Esophagus squamous epithelium (tissue), 5 donors: ENCODE measurements at places on chromosomes 1 and 21.

GRCh38 chr1:72557446-72558049 lies 275.2 kb upstream of the NEGR1 start:
- no peak for DNase-seq

DNA sequence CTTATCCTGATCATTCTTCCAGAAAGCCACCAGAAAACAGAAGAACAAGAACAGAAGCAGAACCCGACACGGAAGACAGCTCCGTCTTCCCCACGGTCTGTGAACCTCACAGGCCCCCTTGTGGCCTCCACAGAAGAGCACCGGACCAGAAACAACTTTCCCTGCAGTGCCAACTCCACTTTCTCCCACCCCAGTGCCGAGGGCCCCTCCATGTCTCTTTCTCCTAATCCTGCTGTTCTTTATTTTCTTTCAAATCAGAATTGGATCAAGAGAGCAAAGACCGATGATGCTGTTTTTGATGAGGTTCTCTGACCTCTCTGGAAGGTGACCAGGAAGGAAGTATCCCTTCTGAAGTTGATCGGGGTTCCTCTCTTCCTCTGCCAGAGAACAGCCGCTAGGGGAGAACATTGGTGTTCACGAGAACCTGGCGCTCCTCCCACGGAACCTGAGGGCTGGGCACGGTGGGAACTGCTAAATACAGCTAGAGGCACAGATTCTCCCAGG lies 58.9 kb upstream of the CTTNBP2NL start:
- no peak for DNase-seq

DNA sequence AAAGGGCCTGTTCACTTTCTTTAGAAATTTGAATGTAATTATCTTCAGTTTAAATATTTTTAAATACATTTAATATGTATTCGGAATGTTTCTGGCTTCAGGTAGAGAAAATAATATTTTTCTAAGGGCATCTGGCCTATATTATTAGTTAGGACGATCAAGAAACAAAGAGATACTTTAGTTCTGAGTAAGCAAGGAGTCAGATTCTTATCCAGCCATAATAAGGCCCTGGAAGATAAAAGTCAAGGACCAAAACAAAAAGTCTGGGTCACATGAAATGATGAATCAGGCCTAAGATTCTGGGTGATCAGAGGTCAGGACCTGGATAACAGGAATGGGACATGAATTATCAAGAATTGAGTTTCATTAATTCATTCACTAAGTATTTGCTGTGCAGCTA lies 6.3 kb downstream of the PHC2 start:
- no peak for DNase-seq

DNA sequence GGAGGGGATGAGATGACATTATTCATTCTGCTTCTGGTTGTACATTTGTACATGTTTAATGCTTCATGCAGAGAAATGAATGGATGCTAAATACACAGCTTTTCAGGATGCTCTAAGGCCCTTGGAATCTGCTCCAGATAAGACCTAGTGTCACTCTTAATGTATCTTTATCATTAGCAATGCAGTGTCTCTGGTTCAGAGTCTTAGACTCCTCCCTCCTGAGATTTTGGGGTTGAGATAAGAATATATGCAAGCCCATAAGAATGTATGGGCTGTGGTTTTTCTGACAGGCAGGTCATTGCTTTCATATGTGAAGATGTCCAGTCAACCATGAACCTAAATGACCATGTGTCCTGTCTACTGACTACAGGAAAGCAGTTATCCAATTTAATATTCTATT lies 415.5 kb downstream of the RPS6KC1 start:
- no peak for DNase-seq

DNA sequence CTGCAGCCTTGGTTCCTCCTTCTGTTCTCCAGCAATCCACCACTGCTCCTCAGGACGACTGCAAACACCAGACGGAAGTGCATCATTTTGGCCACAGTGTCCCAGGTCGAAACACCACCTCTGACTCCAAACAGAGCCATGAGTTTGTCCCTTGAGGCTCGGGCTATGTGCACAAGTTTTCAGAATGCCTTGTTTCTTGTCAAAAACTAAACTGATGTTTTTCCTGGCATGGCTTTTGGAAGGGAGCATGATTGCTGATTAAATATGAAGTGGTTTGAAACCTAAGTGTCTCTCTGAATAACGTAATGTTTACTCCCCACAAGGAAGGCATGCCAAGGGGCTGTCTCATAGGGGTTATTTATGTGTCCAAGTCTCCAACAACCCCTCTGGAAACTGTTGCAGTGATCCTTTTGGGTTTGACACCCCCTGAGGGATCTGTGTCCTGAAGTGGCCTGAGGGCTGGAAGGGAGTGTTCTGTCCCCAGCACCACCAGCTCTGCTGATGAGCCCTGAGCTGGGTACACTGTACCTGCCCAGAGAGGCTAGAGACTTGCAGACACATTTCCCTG lies 132.7 kb downstream of the PLPP3 start:
- DNase-seq, result no peak

- no peak for DNase-seq
Measured at GRCh38 chr1:170663404-170664092, 383 bp upstream of the PRRX1 start.

DNA sequence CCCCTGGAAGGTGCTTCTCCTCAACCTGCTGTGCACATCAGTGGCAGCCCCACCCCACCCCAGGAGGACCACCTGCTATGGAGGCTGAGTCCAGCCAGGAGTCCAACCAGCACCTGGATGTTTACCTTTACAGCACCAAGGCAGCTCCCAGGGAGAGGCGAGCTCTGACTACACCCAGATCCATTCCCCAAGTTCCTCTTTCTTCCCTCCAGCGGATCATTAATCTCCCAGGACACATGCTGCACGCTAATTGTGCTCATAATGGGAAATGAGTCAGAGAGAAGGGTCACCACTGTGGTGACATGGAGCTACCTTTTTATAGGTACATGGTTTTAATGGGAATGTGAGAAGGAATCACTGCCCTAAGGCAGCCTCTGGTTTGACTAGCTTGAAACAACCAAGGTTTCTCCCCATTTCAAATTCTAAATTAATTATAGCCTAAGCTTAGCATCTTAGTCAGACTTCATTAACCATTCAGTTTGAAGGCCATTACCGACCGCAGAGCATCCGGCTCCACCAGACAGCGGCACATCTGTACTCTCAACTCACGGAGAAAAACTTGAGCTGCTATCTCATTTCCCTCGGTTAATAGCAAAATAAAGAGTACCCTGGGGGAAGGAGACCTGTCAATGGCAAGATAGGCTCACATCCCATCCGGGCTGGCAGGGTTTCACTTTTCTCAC lies 173.1 kb upstream of the GALNT2 start:
- no peak for DNase-seq

GRCh38 chr1:89142160-89142559 lies 16.2 kb upstream of the GBP2 start:
- DNase-seq, result no peak

DNA sequence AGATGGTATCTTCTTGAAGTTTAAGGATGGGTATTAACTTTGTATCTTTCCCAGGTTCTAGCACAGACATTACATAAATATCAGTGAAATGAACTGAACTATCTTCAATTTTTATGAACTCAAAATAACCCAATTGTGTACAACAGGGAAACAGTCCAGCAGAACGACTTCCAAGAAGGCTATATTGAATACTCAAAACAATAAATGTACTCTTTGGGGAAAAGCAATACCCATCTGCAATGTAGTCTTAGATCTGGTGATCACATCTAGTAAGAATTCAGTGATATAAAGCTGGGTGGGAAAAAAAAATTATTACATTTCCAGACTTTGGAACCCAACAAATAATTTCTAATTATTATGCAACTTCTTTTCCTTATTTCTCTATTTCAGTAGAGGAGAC lies 33.1 kb upstream of the GORAB start:
- no peak for DNase-seq

- no peak for DNase-seq
Measured at GRCh38 chr1:97603218-97603617, 317.6 kb downstream of the DPYD start.

DNA sequence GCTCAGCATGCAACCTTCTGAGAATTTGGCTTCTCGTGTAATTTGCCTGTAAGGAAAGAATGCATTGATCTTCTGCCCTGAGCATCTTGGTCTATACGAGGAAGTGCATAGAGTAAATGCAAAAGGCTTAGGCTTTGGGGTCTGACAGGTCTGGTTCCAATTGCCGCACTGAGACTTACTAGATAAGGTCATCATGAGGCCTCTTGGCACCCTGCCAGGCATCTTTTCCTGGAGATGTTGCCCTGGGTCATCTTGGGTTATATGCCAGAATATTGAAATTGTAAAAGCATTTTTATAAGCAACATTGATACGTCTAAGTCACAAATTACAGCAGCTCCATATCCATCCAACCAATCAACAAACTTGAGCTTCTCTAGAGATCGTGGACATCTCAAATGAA lies 108.8 kb upstream of the WARS2 start:
- no peak for DNase-seq

DNA sequence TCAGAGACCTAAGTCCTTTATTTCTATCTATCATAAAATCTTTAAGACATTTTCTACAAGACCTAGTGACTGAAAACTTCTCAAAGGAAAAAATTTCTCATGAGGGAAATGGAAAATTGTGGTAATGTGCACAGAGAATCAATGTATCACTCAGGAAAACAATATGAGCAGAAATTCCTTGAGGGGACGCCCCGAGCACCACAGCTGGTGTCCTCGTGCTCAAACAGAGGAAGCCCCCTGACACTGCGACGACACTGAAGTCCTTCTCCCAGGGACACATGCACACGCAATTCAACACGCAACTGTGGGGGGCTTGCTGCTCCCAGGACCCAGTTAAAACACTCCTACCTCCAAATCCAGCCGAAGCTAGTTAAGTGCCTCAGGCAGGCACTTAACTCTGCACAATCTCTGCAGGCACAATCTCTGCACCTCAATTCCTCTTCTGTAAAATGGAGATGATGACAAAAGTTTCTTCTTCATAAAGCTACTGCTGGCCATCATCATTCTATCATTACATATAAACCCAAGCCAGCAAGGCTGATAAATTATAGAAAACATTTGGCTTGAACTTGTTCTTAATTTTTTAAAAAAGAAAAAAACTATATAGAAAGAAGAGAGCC lies 16.0 kb downstream of the ZBTB17 start:
- no peak for DNase-seq

DNA sequence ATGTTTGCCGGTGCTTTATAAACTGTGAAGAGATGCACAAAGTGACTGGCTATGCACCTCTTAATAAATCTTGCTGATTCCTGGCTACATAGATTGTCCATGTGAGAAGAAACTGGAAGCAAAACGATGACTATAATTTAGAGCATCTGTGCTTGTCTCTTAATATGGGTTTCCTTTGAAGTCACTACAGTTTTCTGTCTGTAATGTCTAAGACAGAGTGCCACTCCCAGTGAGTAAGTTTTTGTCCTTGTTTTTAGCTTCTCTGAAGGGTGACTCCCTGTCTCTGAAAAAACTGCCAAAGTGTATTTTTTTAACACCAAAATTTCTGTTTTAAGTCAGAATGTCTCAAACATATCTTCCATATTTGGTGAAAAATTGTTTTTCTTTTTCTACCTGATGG lies 175.1 kb downstream of the FASLG start:
- DNase-seq, result no peak

- no peak for DNase-seq
Measured at GRCh38 chr1:200150721-200151120, 123.2 kb downstream of the NR5A2 start.

GRCh38 chr1:62142496-62142895 lies 52.2 kb upstream of the L1TD1 start:
- no peak for DNase-seq

DNA sequence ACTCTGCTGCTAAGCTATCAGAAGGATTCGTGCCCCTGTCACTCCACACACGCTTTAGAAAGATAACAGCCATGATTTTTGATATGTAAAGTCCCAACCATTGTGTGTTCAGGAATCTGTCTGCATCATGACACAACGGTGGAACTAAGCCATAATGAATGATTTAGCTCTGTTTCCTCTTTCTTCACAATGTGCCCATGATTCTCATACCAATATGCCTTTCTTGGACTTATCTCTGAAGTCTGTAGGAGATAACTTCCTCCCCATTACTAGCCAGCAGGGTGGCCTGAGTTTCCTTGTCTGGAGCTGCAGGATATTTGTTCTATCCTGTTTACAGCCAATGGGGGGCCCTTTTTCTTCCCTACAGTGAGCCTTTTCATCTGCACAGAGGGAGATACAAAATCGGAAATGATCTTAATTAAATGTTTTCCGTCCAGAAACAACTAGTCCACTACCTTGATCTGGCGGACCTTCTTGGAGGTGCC lies 511.7 kb downstream of the USP25 start:
- DNase-seq, result no peak

DNA sequence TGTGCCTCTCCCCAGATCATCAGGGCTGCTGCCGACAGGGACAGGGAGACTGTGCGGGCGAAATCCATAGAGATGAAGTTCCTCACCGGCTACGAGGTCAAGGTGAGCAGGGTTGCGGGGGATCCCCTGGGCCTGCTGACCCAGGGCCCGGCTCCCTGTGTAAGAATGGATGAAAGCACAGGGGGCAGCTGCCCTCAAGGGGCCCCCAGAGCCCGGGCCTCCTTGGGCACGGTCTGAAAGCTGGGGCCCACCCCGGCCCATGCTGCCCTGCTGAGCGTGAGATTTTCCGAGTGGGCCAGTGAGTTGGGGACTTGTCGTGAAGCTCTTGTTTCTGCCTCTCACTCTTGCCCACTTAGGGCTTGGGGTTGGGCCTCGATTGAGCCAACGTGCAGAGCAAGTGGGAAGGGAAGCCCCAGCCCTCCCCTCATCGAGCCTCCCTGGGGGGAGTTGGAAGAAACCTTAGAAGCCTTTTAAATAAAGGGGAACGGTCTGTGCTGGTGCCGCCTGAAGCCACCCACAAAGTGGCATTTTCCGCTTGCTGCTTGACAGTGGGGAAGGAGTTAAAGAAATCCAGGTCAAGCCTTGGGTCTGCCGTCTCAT lies 45.2 kb downstream of the COQ8A start:
- DNase-seq, result no peak

- no peak for DNase-seq
Measured at GRCh38 chr1:241586905-241587512, 53.2 kb downstream of the CHML start.

DNA sequence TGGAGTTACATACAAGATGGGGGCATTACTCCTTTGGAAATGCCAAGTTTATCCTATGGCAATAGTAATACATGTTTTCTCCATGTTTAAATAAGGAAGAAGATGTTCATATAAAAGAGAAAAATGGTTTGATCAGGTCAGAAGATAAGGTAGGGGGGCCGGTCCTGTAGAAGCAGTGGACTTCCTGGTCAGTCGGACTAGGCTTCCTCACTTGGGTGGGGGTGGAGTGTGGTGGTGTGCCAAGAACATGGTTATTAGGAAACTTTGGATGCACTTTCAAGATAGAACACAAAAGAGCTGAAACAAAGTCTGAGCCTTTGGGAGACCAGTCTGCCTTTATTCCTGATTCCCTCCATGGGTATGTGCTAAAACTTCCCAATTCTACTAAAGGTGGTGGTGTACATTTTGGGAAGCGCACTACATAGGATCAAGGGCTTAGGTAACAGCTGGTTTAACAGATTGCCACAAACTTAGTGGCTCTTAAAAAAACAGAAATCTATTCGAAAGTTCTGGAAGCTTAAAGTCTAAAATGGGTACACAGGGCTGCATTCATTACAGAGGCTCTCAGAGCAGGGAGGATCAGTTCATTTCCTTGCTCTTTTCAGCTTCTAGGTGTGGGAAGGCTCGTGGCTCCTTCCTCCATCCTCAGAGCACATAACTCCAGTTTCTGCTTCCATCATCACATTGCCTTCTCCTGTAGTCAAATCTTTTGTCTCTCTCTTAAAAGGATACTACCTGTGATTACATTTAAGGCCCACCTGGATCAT lies 64.6 kb downstream of the KDM1A start:
- no peak for DNase-seq
